ENCODE measurements at places on chromosomes 1 and 21. TPM values are rescaled to one million over a fixed set of nuclear protein-coding genes. Genes with fewer than 3 reads are reported as not detected.

The CYYR1 gene
- under 0.01 TPM for total RNA-seq

The KRTAP19-3 gene
- total RNA-seq = not detected

The GFI1 gene
- 0.06 TPM for total RNA-seq

The ANP32E gene
- total RNA-seq = 105 TPM

- DNase-seq = no peak
Measured at GRCh38 chr1:147605591-147605990, 64.3 kb downstream of the BCL9 start.

GRCh38 chr1:209587789-209588188 is 4.3 kb downstream of the CAMK1G start:
- peak; percentile 42 for DNase-seq

DNA sequence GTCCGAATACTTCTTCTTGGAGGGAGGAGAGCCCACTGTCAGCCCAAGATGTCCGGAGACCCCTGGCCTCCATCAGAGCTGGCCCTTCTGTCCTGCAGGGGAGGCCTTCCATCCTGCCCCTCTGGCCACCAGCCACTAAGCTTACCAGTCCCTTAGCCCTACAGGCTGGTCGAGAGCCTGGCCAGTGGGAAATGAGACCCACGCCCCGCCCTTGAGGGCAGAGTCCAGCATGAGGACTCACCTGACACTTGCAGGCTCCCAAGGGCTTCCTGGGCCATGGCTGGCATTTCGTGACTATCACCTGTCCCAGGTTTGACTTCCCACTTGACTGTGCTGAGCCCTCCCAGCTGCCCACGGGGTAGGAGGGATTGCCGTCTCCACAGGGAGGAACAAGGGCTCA is 361.8 kb upstream of the VAMP3 start:
- no peak for DNase-seq

DNA sequence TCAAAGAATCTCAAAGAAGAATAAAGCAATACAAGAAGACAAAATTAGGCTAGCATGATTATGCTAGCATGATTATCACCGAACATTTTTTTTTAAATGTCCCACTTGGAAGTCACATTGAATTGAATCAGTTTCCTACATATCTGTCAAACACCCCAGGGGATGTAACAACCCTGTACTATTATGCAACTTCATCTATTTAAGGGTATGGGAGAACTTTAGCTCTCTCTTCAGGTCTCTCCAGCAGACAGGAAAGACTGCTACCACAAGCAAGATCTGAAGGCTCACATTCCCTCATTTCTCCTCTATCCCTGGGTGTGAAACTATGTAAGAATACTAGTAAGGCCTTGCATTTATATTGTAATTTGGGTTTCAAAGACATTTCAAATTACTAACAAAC is 52.8 kb downstream of the EDEM3 start:
- no peak for DNase-seq

GRCh38 chr1:19528438-19528837 is 43.1 kb upstream of the CAPZB start:
- DNase-seq = no peak

- no peak for DNase-seq
Measured at GRCh38 chr1:247096112-247096511, 8.0 kb downstream of the ZNF669 start.

DNA sequence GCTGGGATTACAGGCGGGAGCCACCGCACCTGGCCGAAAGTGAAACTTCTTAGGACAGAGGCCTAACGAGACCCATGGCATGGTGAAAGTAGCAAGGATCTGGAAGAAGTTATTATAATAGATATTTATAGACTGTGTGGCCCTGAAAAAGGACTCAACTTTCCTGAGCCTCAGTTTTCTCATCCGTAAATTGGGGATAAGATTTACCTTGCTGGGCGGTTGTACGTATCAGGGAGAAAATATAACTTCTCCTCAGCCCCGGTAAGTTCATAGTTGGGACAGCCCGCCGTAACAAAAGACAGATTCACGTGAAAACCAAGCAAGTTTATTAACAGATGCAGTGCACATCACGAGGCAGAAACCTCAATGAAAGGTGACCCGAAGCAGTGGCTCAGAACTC is 5.5 kb upstream of the PIK3CD start:
- DNase-seq = no peak

DNA sequence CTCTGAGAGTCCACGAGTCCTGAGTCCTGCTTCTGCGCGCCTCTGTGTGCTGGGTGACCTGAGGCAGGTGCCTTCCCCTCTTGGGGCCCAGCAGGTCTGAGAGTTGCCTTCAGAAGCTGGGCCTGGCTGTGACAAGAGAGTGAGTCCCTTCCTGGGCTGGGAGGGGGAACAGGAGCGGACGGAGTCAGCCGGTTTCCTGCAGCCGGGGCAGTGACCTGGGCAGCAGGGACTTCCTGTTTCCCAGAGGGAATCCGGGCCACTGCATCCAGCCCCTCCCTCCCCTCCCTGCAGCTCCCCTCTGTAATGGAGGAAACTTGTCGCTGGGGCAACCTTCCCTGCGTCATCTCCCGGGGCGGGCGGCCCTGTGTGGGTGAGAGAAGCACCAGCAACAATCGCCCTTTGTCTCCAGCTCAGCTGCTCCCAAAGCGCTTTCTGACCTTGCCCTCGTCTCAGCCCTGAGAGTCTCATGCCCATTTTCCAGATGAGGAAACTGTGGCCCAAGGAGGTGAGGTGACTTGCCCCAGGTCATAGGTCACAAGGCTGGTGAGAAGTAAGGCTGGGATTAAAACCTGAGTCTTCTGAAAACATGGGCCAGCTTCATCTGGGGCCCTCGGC is 61.1 kb downstream of the SDC3 start:
- peak; percentile 67 for DNase-seq

DNA sequence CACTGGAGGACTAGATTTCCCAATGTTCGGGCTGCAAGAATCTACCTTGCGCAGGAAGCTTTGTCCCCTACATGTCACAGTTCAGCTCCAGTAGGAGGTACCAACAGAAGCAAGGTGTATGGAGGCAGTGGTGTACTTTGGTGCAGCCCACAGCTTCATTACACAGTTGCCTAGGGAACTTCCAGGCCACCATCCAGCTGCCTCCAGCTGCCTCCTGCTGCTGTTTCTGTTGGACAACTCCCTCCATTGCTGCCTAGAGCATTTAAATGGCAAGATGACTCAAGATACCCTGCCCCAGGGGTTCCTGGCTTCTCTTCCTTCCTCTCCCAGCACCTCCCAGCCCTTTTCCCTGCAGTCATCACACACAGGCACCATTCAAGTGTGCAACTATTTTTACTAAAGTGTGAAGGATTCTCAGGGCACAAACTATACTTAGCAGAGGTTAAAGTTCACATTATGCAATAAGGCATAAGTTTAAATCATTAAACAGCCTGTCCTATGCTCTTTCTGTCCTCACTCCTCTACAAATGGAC is 39.0 kb upstream of the ATP1A1 start:
- DNase-seq = peak; percentile 81

- DNase-seq = peak; percentile 54
Measured at GRCh38 chr1:31577515-31578192, 1.3 kb downstream of the TINAGL1 start.

DNA sequence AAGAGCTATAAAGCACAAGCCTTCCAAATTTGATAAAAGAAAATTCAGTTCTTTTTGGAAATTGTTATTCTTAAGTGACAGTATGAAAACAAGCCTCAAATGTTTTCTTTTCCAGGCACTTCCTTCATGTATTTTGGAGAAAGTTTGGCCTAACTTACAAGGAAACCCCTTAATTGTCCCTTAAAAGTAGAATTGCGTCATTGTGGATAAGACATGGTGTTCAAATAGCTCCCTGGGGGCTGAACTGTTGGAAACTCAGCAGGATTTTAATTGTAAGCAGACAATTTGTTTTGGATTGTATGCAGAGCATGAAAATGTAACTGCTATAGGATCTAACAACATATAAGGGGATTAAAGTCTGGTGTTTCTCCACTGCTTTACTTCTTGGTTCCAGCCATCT is 35.4 kb upstream of the FGGY start:
- DNase-seq = no peak

DNA sequence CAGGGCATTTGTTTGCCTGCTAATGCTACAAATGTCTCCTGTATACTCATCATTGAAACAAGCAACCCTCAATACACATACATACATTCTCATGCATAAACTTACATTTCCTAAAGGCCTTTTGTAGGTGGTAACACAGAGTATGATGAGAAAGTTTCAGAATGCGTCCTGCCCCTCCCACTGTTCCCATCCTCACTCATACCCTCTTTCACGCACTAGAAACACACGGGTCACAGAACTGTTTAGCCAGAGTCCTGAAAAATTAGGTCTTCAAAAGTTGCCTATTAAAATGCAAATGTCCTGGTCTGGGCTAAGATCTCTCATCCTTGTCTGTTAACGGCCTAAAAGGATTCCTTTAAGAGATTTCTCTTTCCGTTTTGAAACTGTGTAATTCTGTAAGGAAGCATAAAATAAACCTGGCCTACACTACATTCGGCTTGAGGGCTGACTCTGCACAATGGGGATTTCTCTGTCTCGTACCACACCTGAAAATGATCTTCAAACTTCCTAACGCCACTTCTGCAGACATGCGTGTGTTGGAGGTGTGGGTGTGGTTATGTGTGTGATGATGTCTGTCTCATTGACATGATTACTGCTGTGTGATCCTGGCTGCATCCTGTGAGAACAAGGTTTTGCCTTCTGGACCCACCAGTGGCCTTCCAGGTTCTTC is 5.3 kb upstream of the FCER1A start:
- DNase-seq = no peak

- DNase-seq = no peak
Measured at GRCh38 chr1:221429264-221429663, 312.6 kb downstream of the DUSP10 start.
